Activated T-helper 2 cell treated with anti-CD3 and anti-CD28 coated beads, Interferon-gamma antibody, Interleukin-2, Interleukin-4, amounts not matched to agents 10 μg/mL and 5 μg/mL and 100 μg/mL, durations not matched to agents 14 hours and 24 hours and 36 hours (primary cell): ENCODE measurements at places on chromosomes 6 and 20.

GRCh38 chr20:60219984-60220562 lies 261.9 kb downstream of the CDH26 start:
- no peak overlapping the region for H3K27ac ChIP-seq
- H3K27me3 ChIP-seq: no peaks in the 10 kb centered on the region
- no peaks in the 10 kb centered on the region for H3K36me3 ChIP-seq
- no peak for DNase-seq
- H3K4me1 ChIP-seq: no peaks in the 10 kb centered on the region
- H3K4me3 ChIP-seq: no peak overlapping the region

GRCh38 chr20:50245498-50246366 lies 55.1 kb downstream of the CEBPB start:
- no peak for DNase-seq
- peaks cover 3% of the 10 kb centered on the region for H3K4me1 ChIP-seq
- H3K36me3 ChIP-seq: no peaks in the 10 kb centered on the region
- H3K27ac ChIP-seq: no peak overlapping the region
- H3K4me3 ChIP-seq: no peak overlapping the region

DNA sequence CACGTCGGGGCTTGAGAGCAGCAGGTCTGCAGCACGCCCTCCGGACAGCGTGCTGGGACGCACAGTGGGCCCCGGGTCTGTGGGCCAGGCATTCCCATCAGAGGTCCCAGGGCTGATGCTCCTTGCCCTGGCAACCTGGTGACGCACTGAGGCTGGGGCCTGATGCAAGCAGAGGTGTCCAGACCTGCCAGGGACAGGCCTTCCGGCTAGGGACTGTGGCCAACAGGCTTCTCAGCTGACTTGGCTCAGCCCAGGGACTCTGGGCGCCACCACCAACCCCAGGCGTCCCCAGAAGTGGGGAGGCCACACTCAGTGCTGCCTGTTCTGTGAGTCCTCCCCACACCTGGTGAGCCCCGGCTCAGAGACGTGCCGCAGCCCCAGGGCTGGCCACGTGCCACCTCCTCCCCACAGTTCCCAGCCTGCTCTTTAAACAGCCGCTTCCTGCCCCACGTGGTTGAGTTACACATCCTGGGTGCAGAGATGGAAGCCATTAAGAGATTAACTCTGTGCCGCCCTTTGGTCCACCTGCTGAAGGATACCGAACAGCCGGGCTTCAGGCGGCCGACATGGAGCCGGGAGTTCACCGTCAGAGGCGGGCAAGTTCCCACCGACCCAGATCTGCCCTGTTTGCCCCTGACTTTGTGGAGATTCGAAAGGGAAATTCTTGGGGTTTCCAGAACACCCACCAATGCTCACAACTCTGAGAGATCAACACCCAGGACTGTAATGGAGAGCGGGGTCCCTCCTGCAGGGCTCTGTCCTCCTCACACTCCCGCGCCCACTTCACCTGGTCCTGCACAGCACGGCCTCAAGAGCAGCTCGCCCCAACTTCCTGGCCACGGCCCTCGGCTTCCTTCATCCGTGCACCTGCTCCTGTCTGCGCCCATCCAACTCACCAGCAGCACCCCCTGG lies 37.6 kb upstream of the ZBP1 start:
- H3K36me3 ChIP-seq: no peaks in the 10 kb centered on the region
- H3K27me3 ChIP-seq: no peaks in the 10 kb centered on the region
- no peak overlapping the region for H3K4me3 ChIP-seq
- H3K27ac ChIP-seq: no peak overlapping the region
- no peak for DNase-seq

GRCh38 chr20:62902926-62903615 lies 23.2 kb downstream of the DIDO1 start:
- H3K36me3 ChIP-seq: peaks cover 87% of the 10 kb centered on the region
- H3K4me1 ChIP-seq: peaks cover 26% of the 10 kb centered on the region
- DNase-seq: no peak
- no peak overlapping the region for H3K27ac ChIP-seq

GRCh38 chr20:44733341-44734069 lies 12.2 kb upstream of the KCNK15 start:
- H3K27ac ChIP-seq: no peak overlapping the region
- H3K36me3 ChIP-seq: peaks cover 5% of the 10 kb centered on the region
- no peak overlapping the region for H3K4me3 ChIP-seq
- DNase-seq: peak; percentile 49
- H3K27me3 ChIP-seq: no peaks in the 10 kb centered on the region
